ENCODE measurements at places on chromosomes 13 and 19.
A peak's percentile ranks its signal among the peaks of the same experiment; 100 is the strongest.

DNA sequence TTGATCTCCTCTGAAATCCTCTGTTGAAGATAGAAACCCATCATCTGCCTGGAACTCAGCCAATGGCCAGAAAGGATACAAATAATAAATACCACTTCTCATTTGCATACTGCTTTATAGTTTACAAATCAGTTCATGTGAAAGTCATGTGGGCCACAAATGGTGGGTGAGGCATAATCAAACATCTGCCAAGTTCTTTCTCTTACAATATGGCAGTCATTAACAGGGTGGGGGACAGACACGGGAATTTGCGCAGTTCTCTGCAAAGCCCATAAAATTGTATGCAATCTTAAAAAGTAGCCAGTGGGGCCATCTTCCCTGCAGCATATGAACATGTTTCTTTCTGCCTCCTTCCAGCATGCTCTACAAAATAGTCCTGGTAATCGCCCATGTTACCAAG is 59.6 kb downstream of the NUFIP1 start:
- no peak for DNase-seq

DNA sequence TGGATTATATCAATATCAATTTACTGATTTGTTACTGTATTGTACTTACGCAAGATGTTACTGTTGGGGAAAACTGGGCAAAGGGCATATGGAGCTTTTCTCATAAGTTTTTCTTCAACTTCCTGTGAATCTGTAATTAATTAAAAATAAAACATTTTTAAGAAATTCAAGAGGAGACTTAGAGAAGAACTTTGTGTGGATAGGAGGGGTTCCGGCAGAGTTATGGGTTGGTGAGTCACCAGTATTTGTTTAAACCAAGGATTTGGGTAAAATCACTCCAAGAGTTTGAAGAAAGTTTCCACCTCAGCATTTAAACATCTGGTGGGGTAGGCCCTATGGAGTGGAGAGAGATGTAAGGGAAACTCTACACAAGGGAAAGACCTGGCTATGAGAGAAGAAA is 379.6 kb downstream of the TSHZ3 start:
- no peak for DNase-seq

GRCh38 chr19:2250766-2251105 is 1.6 kb downstream of the AMH start:
- no peak for DNase-seq

GRCh38 chr13:93375491-93375890 is 148.9 kb downstream of the GPC6 start:
- DNase-seq, result no peak

DNA sequence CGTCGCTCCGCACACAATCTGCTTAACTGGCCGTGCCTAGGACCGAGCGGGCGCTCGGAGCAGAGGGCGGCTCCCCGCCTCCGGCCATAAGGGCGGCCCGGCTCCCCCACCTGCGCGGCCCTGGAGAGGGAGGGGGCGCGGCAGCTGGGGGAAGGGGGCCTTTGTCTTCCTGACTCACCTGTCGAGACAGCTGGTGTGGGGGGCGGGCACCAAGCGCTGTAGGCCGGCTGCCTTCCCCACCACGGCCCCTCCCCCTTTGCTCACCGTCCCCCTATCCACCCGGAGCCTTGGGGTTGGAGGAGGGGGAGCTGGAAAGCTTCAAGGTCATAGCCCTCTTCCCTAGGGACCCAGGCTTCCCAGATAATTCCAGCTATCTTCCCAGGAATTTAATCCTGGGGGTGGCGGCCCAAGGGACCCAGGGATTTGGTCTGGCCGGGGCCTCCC is 1.2 kb downstream of the VASP start:
- peak; percentile 71 for DNase-seq

DNA sequence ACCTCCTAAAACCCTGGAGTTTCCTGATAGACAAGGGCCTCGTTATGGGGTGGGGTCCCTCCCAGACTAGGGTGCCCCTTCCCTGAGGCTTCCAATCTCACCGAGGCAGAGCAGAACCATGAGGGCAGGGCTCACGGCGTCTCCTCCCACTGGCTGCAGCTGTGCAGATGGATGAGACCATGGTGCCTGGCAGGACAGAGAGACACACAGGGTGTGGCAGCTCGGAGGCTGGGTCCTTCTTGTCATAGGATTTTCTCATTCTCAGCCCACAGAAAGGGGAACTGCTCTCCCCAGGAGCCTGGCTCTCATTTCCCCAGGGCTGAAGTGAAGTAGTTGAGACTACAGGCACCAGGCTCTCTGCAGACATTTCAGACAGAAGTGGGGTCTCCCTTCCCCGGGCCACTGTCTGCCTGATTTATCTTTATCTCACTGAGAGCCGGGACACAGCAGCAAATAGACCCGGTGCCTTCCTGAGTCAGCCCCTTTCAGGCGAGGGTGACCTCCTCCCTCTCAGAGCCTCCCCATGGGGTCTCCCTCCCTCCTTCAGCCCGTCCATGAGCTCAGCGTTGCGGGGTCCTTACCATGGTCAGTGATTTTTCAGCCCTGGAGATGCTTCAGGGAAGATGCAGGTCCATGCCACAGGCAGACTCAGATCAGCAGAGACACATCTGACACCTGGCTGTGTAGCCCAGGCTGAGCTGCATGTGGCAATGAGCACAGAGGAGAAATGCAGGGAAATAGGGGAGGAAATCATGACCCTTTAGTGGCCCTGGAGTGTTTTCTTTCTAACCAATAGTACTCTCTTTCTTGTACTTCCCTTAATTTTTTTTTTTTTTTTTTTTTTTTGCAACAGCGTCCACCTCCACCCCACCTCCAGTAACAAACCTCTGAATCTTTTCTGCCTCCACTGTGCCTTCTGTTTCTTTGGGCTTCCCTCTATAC is at the start of gene LILRA5:
Gene LILRA5, minus strand, starts transcription at position 731 of the 942 bp plus-strand sequence. Its CDS starts 147 bp downstream, at position 584.
- DNase-seq, result no peak

Measured in activated naive CD8-positive, alpha-beta T cell treated with anti-CD3 and anti-CD28 coated beads, Interleukin-2, amount 50 U/mL, for 24 hours (primary cell).